ENCODE measurements at places on chromosomes 16 and 17.

GRCh38 chr16:3249020-3249419 is 7.4 kb downstream of the MEFV start:
- DNase-seq, result no peak

DNA sequence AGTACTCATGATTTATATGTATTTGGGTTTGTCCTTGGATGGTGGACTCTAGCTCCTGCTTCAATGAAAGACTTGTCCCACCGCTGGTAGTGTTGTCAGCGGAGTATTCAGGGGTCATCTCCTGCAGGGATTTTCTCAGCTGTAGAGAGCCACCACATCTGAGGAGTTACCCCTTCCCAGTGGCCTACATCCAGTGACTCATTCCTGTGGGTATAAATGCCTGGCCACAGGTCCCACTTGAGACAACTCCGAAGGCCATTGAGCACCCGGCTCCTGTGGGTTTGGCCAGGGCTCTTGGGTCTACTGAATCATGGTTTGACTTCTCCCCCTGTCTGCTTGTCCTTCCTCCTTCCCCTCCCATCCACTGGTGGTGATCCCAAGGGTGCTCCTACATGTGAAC is 34.6 kb upstream of the WSB1 start:
- DNase-seq, result no peak

GRCh38 chr16:31496670-31497069 is 11.5 kb downstream of the RUSF1 start:
- DNase-seq, result no peak

DNA sequence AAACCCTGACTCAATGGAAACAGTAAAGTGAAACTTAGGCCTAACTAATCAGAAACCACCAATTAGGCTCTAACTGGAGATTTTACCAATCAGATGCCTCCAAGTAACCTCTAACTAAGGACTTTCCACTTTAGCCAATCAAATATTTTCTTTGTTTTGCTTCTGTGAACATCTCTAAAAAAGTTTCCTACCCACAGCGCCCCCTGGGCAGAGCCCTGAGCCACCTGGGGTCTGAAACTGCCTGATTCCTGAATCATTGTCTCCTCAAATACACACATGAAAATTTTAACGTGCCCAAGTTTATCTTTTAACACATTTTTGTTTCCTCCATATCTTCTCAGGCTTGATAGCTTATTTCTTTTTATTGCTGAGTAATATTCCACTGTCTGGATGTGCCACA is 19.0 kb downstream of the ADAD2 start:
- DNase-seq, result no peak

GRCh38 chr17:29005936-29006511 is at the start of gene SEZ6:
SEZ6 (minus strand) TSS chr17:29006033; CDS start chr17:29005869, 164 bp downstream.
- peak; percentile 87 for DNase-seq

- peak; percentile 72 for DNase-seq
Observed at GRCh38 chr16:15857724-15858560, 1.1 kb upstream of the MYH11 start.

DNA sequence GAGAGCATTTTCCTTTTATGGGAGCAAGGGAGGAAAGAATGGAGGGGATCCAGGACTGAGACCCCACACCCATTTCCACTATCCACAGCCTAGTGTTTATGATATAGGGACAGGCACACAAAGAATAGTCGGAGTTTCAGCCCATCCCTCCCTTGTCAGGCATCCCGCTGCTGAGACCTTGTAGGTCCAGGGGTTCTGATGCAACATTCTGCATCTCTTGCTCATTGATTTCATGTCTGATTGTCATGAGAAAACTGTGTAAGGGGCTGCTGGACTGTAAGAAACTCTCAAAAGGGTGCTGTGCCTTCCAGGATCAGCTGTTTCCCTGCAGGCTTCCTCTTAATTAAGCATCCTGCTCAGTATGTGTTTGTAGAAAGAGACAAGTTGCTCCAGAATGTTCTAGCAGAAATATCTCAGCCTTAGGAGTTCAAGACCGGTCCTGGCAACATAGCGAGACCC is 5.3 kb upstream of the POLR3E start:
- DNase-seq, result no peak

DNA sequence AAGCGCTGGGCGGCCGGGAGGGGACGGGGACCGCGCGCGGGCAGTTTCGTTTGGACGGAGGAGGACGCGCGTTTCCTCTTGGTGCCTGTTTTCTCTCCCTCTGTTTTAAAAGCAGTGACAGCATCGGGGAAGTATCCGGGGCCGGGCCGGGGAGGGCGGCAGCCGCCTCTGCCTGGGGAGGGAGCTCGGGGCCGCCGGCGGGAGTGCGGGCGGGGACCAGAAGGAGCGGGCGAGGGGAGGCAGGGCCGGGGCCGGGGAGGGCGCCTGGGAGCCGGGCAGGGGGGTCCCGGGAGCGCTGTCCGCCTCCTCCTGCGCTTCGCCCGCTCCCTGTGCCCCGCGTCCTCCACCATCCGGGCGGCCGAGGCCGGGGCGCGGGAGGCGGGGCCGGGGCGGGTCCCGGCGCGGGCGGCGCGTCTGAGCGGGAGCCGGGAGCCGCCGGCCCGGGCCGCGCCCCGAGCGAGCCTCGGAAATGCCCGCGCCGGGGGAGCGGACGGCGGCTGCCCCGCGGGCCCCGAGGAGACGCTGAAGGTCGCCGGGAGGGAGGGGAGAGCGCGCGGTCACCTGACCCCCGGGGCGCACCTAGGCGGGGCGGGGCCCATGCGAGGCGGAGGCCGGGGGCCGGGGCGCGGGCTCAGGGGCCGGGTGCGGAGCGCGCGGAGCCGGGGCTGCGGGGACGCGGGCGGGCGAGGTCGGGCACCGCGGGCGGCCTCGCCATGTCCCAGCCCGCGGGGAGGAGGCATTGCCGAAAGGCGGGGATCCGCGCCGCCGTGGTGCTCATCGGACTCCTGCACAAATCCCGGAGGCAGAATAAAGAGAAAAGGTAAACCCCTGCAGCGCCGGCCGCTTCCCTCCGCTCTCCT is 57.3 kb downstream of the RAP1GAP2 start:
- DNase-seq, result peak; percentile 72

- DNase-seq, result no peak
Observed at GRCh38 chr16:74729783-74730683, 29.4 kb upstream of the MLKL start.

GRCh38 chr16:80846680-80847079 is 42.3 kb upstream of the CDYL2 start:
- DNase-seq, result no peak

- no peak for DNase-seq
Observed at GRCh38 chr16:79170555-79171246, 429.8 kb downstream of the MAF start.

DNA sequence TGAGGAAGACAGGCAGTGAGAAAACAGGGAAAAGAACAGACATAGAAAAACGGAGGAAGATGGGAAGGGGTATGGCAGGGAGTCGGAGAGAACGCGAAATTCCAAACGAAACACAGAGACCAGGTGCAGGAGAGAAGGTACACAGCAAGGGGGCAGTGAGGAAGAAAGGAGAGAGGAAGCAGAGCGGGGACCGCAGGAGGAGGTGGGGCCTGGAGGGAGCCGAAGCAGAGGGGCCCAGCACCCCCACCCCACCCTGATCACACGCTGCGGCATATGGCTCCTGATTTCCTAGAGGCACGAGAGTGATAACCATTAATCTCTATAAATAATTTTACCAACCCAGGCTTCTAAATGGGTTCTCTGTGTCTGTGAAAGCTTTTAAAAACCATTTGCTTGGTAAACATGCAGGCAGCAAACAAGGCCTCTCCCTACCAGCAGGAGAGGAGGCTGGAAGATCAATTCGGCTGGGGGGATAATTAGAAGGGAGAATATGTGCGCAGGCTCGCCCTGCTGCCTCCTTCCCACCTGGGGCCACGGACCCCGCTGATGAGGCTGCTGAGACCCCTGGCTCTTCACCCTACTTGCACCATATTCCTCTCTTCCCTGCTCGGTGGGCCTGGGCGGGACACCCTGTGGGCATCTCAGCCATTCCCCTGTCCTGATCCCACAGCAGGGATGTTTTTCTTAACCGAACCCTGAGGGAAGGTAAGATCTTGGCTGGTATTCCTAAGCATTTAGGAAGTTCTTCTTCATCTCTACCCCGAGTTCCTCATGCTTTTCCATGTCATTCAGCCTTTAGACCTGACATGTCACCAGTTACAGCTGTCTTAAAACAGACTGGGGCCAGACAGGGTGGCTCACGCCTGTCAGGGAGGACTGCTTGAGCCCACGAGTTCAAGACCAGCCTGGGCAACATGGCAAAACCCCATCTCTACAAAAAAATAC is 86.7 kb downstream of the TMEM132E start:
- no peak for DNase-seq

DNA sequence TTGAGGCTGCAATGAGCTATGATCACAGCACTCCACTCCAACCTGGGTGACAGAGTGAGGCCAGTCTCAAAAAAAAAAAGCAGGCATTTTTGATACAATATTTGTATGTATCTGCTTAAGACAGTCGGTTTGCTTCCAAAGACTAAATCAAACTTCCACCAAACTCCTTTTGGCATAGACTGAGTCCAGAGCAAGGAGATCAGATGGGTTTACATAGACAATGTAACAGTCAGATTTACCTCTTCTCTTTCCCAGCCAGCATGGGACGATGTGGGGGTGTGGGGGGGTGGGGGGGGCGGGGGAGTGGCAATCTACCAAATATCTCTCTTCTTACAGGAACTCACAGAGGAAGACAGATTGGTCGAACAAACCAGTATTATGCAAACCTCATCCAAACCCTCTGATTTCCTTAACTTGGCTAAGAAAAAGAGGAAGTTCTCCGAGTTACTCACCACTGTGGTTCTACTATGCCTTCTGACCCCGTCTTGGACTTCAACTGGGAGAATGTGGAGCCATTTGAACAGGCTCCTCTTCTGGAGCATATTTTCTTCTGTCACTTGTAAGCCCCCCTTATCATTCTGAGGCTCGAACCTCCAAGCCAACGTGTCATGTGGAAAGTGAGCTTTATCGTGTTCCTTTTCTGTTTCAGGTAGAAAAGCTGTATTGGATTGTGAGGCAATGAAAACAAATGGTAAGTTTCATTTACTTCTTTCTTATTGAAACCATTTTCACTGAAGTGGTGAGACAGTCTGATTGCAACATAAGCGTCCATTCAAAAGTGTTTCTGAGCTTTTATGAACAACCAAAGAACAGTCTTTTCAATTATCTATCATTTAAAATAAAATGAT is at the start of gene MILR1:
Gene MILR1 (plus strand): TSS at position 451 of the 848 bp plus-strand sequence. CDS start 54 bp downstream, at position 505.
- no peak for DNase-seq
